ENCODE measurements at places on chromosomes 7 and 10.

DNA sequence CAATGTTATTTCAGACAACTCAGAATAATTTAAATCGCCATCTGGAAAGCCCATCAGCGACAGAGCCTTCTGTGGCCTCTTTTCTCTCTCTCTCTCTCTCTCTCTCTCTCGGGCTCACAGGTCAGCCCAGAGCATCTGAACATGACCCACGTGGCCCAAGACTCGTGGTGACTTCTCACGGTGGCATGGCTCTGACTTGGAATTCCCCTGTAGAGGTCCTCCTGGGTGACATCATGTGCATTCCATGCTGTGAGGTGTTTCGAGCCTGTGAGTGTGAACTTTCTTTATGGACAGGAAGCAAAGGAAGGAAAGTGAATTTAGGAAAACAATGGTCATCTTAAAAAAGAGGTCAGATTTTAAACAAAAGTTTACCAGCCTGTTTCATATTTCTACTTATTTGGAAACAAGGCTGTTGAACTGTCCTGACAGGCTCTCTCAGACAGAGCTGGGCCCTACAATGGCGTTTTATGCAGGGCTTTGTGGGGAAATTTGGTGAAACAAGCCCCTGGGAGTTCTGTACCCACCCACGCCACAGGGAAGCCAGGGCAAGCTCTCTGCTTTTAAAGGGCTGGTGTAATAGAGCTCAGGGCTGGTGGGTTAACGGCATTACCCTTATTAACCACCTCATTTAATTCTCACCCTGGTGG, 359.7 kb upstream of the ZNF32 start:
- no peak for DNase-seq

GRCh38 chr10:132961787-132962622, 19.6 kb upstream of the CFAP46 start:
- no peak for DNase-seq

DNA sequence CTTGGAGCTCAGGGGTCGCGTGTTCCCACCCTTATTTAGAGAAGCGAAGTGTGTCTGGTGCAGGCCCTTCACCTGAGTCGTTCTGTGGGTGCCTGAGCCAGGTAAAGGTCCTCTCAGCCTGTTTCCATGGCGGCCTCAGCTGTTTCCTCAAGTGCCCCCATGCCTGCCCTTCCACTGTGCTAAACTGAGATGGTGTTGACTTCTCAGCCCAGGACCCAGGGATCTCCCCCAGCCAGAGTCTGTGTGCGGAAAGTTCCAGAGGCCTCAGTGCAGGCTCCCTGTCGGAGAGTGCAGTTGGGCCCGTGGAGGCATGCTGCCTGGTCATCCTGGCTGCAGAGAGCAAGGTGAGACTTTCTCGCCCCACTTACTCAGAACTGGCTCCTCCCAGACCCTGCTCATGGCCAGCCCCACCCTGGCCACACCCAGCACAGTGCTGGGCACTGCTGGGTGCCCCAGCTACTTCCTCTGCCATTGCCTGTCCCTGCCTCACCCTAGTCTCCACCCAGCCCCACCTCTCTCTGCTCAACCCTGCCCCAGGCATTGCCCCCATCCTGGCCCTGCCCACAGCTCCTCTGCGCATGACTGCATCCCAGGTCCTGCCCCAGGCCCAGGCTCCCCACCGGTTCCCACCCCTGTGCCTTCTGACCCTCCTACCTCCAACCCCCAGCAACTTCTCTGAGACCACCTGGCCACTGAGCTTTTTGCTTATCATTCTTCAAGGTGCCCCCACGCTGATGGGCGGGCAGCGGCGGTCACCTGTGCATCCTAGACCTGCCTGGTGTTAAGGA, 20.3 kb downstream of the NACAD start:
- no peak for DNase-seq

DNA sequence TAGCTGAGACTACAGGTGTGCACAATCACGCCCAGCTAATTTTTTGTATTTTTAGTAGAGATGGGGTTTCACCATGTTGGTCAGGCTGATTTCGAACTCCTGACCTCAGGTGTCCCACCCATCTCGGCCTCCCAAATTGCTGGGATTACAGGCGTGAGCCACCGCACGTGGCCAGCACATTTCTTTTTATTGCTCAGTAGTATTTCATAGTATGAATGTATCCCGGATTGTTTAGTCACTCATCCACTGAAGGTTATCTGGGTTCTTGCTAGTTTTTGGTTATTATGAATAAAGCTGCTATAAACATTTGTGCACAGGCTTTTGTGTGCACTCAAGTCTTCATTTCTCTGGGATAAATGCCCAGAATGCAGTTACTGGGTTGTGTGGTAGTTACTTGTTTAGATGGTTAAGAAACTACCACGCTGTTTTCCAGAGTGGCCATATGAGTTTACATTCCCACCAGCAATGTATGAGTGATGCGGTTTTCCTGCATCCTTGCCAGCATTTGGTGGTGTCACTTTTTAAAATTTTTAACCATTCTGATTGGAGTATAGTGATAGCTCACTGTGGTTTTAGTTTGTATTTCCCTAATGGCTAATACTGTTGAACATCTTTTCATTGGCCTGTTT, 275.8 kb upstream of the LYZL1 start:
- no peak for DNase-seq

- no peak for DNase-seq
Observed at GRCh38 chr10:72026278-72027111, 61.9 kb downstream of the SPOCK2 start.

- DNase-seq: no peak
Observed at GRCh38 chr10:24494236-24494635, 229.5 kb downstream of the ARHGAP21 start.

- DNase-seq: no peak
Observed at GRCh38 chr7:1260244-1260635, 27.6 kb downstream of the UNCX start.

DNA sequence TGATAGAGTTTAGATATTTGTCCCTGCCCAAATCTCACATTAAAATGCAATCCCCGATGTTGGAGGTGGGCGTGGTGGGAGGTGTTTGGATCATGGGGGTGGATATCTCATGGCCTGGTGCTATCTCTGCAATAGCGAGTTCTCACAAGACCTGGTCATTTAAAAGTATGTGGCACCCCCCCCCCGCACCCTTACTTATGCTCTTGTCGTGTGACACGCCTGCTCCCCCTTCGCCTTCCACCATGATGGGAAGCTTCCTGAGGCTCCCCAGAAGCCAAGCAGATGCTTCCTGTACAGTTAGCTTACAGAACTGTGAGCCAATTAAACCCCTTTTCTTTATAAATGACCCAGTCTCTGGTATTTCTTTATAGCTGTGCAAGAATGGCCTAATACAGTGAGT, 118.8 kb downstream of the SORBS1 start:
- DNase-seq: no peak

- DNase-seq: no peak
Observed at GRCh38 chr10:124460144-124460543, 1.5 kb upstream of the LHPP start.

GRCh38 chr7:49596701-49597491, 176.5 kb upstream of the VWC2 start:
- no peak for DNase-seq

GRCh38 chr10:15038416-15038815, 5.3 kb upstream of the OLAH start:
- DNase-seq: no peak

GRCh38 chr7:362402-363096, 72.6 kb downstream of the FOXL3 start:
- DNase-seq: no peak

DNA sequence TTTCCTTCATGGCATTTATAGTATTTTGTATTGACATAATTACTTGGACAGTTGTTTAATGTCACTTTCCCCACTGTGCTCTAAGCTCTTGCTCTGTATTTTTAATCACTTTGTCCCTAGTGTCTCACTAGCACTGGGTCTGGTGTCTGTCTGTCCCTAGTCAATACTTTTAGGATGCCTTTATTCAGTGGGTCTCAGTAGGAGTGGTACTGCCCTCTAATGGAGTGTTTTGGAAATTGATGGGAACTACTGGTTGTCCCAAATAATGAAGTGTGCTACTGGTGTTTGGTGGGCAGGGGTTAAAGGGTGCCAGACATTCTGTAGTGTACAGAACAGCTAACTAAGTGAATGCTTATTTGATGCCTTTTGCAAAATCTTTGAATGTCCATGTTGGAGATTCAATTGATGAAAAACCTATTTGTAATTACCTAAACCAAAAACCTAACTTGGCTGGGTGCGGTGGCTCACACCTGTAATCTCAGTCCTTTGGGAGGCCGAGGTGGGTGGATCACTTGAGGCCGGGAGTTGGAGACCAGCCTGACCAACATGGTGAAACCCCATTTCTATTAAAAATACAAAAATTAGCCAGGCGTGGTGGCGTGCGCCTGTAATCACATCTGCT, 33.3 kb downstream of the CDK14 start:
- DNase-seq: no peak

- no peak for DNase-seq
Observed at GRCh38 chr7:151076863-151077704, 3.5 kb downstream of the FASTK start.

DNA sequence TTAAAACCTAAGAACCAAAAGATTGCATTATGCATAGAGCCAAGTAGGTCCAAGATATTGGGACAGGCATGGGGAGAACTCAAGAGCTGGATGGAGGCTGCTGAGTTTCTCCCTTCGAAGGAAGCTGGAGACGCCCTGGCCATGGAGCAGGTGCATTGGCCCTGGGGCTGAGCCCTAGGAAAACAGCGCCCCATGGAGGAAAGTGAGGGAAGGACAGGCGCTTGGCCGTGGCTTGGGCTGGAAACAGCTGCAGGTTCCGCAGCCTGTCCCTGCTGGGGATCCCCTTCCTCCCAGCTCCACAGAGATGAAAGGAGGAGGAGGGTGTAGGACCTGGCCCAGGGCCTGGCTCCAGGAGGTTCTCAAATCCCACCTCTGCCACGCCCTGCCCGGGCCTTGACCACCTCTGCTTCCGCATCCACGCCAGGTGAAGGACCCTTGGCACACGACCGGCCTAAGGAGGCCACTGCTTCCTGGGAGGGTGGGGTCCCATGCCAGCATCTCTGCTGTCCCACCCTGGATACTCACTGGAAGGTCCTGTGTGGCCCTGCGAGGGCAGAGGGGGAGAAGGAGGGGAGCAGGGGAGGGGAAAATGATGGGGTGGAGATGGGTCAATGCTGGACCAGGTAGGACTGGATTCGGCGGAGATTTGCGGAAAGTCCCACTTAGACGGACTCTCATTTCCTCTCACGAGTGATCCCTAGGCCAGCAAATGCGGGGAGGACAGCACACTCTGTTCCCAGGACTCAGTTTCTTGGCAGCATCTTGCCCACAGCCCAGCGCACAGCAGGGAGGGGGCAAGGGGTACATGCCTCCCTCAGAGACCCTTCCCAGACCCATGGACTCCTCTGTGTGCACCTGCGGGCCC, 258.6 kb upstream of the TCERG1L start:
- no peak for DNase-seq

GRCh38 chr7:152891160-152891621, 131.6 kb downstream of the ACTR3B start:
- DNase-seq: no peak
